ENCODE measurements at places on chromosomes 6 and 20.

DNA sequence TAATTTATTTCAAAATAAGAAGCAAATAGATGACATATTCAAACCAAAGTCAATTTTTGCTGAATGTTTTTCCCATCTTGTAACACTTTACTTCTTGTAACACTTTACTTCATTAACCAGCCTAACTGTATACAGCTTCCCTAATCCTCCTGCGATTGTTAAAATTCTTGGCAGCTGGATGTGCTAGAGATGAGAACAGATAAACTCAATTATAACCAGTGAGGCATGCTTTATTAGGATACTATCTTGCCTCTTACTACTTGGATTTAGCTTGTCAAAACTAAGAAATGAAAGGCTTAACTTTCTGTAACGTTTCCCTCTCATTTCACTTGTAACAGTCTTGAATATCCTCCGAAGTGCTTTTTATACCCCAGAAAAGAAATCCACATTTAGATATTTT lies 94.1 kb upstream of the BMP5 start:
- no peak for DNase-seq

GRCh38 chr20:19098117-19098516 lies 114.3 kb upstream of the SLC24A3 start:
- no peak for DNase-seq

- peak; percentile 0 for DNase-seq
These were observed 49.8 kb upstream of the THEMIS start for GRCh38 chr6:127950566-127951145.

DNA sequence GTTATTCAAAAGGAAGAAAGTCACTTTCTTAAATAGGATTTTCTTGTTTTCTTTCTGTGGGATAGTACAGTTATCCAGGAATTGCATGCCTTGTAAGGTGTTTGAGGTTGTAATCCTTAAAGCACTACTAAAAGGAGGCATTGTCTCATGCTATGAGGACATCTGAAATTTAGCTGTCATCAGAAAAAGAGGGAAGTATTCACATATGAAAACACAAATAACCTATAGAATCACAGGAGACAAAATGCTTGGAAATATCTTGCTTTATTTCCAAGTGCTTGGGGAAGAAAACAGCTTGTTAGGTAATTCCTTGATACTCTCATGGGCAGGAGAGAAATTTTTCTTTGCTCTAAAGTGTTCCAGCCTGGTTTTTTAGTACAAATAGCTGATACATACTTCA lies 40.1 kb downstream of the HECA start:
- no peak for DNase-seq

DNA sequence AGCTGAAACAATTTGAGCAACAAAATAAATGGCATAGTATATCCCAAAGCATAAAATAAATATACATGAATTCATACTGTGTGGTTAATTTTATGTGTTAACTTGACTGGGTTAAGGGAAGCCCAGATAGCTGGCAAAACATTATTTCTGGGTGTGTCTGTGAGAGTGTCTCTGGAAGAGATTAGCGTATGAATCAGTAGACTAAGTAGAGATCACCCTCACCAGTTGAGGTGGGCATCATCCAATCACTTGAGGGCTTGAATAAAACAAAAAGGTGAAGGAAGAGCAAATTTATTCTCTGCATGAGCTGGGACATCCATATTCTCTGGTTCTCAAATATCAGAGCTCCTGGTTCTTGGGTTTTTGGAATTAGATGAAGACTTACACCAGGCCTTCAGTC lies 17.9 kb downstream of the SLC22A16 start:
- DNase-seq: no peak

DNA sequence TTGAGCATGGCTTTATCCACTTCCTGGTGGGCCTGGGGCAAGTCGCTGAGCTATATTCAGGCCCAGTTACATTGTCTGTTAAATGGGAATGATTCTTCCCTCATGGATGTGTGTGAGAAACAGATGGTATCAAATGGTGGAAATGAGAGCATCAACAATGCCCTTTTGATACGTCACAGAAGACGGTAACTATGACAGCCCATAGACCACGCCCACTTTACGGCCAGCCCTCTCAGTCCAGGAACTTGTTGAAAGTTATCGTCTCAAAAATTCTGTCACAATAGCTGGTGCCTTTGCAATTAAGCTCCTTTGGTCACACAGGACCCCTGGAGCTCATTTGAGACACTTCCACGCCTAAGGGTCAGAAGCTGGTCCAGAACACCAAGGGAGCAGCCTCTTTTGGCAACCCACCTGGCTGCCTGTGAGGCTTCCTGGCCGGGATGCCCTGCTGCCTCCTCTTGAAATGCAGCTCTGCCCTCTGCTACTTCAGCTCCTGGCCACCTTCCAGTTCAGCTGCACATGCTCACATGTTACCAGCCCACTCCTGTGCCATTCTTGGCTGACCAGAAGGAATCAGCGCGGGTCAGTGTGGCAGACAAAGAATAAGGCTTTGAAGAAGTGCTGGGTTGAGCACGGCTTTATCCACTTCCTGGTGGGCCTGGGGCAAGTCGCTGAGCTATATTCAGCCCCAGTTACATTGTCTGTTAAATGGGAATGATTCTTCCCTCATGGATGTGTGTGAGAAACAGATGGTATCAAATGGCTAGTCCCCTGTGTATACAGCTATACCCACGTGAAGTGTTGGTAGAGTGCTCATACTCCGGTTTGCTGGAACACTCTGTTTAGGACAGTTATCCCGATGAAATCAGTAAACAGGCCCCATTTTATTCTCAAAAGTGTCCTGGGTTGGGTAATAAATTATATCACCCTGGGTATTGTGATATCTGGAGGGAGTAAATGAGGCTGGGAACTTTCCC lies 199.2 kb upstream of the SUPT3H start:
- no peak for DNase-seq

DNA sequence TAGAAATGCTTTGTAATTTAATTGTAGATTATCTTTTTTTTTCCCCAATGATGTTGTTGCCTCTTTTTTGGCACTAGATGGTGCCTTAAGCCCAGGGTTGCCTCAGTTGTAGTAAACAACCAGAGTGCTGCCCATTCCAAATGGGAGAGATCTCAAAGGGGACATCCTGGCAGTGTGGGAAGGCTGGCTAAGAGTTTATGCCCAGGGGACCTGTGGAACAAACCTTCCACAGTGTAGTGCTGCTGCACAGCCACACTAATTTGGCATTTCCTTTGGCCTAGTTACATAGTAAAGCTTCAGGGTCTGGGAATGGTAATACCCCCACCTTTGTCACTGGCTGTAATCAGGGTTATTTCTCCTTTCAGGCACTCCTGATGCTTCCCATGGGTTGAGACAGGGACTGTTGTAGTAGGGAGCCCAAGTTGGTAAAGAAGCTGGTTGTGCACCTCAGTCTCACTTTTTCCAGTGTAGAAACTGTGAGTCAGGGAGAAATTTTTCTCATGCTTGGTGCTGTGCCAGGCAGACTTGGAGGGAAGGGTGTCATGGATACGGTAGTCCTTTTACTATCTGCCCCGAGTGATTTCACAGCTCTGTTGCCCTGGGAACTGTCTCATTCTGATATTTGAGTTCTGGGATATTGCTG lies 177.8 kb upstream of the ECI2 start:
- no peak for DNase-seq

DNA sequence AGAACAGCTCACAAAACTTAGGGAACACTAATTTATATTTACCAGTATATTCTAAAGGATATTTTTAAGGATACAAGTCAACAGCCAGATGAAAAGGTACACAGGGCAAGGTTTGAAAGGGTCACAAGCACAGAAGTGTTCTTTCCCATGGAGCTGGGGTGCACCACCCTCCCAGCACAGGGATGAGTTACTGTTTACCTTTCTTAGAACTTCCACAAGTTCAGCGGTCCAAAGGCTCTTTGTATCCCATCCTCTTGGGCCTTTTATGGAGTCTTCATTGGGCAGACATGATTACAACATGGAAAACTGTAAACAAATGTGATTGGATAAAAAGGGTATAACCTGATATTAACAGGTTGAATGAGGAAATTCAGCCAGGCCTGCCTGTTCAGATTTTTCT lies 1.1 kb upstream of the IL17F start:
- no peak for DNase-seq

GRCh38 chr6:131747821-131748353 lies 37.1 kb upstream of the CTAGE9 start:
- no peak for DNase-seq

Data from stimulated activated naive B cell treated with anti-CD40 and anti-IgM and Interleukin-4, amounts not matched to agents 10 μg/mL and 1 μg/mL and 100 μg/mL, for 72 hours (primary cell).